NCI-H510A treated with DMSO at 0.1 percent for 48 hours (cell line): ENCODE measurements at places on chromosomes 5 and 9.
A peak's percentile ranks its signal among the peaks of the same experiment; 100 is the strongest.

- DNase-seq = no peak
Measured at GRCh38 chr9:32326146-32326545, 58.3 kb upstream of the ACO1 start.

GRCh38 chr5:158322620-158323019 lies 463.7 kb upstream of the CLINT1 start:
- DNase-seq = no peak

GRCh38 chr5:147344861-147345260 lies 110.0 kb downstream of the STK32A start:
- no peak for DNase-seq

GRCh38 chr5:34915139-34915855 lies at the start of the genes BRIX1 and RAD1:
TSS of gene BRIX1 (plus strand) at chr5:34915711. CDS start at chr5:34915739, 28 bp downstream.
TSS of gene RAD1 (minus strand) at chr5:34915504. CDS start at chr5:34914892, 612 bp downstream.
- peak; percentile 98 for DNase-seq

DNA sequence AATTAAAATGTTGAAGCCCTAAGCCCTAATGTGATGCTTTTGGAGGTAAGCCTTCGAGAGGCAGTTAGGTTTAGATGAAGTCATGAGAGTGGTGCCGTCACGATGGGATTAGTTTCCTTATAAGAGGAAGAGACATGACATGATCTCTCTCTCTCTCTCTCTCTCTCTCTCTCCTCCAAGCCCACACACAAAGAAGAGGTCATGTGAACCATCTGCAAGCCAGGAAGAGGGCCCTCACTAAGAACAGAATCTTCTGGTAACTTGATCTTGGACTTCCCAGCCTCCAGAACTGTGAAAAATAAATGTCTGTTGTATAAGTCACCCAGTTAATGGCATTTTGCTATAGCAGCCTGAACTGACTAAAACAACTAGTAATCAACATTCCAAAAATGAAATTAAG lies 175.5 kb downstream of the GNA14 start:
- no peak for DNase-seq

DNA sequence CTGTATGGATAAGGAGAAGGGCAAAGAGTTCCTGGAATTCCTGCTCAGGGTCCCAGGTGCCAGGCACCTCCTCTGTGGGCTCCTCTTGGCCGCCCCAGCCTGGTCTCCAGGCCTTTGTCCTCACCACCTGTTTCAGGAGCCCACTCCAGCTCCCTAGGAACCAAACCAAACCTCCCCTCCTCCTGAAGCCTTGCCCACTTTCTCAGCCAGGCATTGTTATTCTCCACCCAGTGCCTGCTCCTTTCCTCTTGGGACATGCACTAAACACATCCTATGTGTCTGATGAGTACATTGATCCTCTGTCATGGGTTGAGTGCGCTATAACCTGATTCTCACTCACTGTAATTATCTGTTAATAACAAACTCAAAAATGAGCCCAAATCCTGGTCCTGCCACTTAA lies 189.8 kb downstream of the SPOCK1 start:
- no peak for DNase-seq

DNA sequence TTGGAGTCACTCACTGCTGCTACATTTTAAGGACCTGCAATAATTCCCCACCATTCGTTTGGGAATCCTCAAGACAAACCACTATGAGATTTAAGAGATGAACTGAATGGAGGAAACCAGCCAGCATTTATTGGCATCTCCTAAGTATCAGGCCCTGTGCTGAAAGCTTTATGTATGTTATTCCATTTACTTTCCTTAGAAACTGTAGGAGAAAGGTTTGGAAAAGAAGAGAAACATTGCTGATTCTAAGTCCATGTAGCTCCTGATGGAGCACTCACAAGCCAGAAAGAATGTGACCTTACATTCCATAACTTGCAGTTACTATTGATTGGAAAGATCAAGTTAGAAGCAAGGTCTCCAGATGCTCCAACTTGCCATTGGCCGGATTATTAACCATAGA lies 267.4 kb downstream of the GAS1 start:
- no peak for DNase-seq

GRCh38 chr5:146744068-146744745 lies 134.3 kb downstream of the PPP2R2B start:
- no peak for DNase-seq

DNA sequence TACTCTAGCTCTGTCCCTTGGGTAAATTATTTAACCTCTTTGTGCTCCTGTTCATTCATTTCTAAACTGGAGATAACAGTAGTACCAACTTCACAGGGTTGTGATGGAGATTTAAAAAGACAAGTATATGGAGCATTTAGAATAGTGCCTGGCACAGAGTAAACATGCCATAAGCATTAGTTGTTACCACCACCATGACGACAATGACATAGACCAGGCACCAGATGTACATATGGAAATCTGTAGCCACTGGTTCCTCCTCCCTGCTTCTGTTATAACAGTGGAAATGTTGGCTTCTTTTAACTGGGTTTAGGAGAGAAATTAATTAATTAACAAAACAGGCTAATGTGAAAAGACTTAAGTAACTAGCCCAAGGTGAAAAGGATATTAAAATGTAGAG lies 217.5 kb downstream of the DENND1A start:
- no peak for DNase-seq

GRCh38 chr5:172671091-172671490 lies 30.0 kb downstream of the NEURL1B start:
- DNase-seq = no peak
